ENCODE measurements at places on chromosomes 12 and 14. TPM values are rescaled to one million over a fixed set of nuclear protein-coding genes. Genes with fewer than 3 reads are reported as not detected.

ACSM4 gene
- total RNA-seq, result not detected

- no peak for DNase-seq
Observed at GRCh38 chr12:91077228-91077954, 19.6 kb upstream of the KERA start.

FOXA1 gene
- 5.3 TPM for total RNA-seq

DNA sequence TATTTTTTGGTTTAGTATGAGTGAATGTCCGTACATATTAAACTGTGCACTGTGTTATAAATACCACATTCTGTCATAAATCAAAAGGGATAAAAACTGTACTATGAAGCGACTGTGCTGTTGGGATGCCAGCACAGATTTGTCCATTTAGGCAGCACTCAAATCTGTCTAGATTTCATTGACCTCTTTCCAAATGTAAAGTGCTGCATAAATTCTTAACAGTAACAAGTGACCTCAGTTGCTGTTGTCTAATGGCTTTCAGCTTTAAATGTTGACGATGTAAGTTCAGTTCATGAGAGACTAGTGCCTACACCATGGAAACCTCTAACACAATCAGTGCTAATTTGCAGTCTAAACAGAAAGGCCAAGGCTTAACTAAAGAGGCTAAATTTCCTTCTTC, 531.4 kb upstream of the LMO3 start:
- DNase-seq, result no peak

GRCh38 chr12:54016051-54016450, 7.3 kb downstream of the HOXC8 start:
- DNase-seq, result no peak

EMP1 gene
- 15.6 TPM for total RNA-seq
